Calu3 (cell line): ENCODE measurements at places on chromosomes 13 and 19.

- no peak for DNase-seq
Observed at GRCh38 chr13:74767050-74767449, 632.8 kb upstream of the KLF12 start.

GRCh38 chr13:28204690-28205443, 66.5 kb downstream of the PAN3 start:
- no peak for DNase-seq

DNA sequence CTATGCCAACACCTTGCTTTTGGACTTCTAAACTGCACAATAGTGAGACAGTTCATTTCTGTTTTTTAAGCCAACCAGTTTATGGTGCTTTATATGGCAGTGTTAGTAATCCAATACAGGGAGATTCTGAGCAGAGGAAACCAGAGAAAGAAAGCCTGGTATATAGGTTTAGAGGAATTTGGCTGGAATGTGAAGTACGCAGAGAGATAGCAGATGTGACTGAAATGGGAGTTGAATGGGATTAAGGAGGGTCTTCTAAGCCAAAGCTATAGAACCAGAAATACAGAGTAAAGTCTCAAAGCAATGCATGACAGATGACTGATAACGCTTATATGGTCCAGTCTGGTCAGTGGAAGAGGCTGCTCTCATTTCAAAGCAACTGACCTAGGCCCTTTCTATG, 453.7 kb downstream of the GPC6 start:
- DNase-seq: no peak

- peak; percentile 53 for DNase-seq
Observed at GRCh38 chr19:5851302-5851701, at the start of gene FUT3. Gene FUT3, minus strand, starts transcription at chr19:5851449.

GRCh38 chr13:36366031-36366430, 19.8 kb upstream of the SPART start:
- DNase-seq: no peak

DNA sequence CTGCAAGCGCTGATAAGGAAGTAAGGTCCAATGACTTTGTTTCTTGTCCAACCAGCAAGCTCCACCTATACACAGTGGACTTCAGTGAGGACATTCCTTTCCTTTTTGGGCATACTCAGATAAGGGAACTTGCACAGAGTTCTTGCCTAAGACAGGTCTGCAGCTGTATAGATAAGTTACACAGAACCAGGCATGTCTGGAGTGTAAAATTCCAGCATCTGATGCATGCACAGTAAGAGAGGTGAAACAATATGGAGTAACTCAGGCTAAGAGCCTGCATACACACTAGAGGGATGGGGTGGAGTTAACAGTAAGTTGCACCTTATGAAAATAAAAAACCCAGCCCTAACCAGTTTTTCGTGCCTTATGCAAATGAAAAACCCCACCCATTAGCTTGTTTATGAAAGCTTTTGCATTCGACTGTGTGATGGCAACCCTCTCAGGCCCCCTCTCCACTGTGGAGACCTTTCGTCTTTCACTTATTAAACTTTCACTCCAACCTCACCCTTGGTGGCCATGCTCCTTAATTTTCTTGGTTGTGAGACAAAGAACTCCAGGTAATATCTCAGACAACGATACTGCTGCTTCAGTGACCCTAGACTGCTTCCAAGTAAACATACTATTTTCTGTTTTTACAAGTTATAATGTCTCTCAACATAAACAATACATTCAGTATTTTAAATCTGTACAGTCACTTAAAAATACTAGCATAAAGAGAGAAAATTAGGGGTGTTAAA, 2859.0 kb upstream of the PCDH20 start:
- DNase-seq: no peak

GRCh38 chr19:49918089-49918488, 10.9 kb upstream of the ATF5 start:
- no peak for DNase-seq

DNA sequence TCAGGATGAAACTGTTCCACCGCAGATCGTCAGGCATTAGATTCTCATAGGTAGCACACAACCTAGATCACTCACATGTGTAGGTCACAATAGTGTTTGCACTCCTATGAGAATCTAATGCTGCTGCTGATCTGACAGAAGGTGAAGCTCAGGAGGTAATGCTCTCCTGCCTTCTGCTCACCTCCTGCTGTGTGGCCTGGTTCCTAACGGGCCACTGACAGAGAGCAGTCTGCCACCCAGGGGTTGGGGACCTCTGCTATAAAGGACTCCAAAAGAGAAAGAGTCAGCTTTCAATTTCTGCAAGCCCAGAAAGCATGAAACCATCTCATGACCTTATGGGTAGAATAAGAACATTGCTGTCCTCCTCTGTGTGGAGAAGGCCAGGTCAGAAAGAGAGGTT, 43.5 kb upstream of the PCCA start:
- no peak for DNase-seq

DNA sequence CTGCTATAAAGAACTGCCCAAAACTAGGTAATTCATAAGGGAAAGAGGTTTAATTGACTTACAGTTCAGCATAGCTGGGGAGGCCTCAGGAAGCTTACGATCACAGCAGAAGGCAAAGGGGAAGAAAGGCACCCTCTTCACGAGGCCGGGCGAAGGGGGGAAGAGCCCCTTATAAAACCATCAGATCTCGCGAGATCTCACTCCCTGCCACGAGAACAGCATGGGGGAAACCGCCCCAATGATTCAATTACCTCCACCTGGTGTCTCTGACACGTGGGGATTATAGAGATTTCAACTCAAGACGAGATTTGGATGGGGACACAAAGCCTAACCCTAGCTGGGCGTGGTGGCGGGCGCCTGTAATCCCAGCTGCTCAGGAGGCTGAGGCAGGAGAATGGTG, 42.8 kb downstream of the SLC6A16 start:
- no peak for DNase-seq

GRCh38 chr13:40629678-40630384, 36.6 kb downstream of the FOXO1 start:
- DNase-seq: no peak

DNA sequence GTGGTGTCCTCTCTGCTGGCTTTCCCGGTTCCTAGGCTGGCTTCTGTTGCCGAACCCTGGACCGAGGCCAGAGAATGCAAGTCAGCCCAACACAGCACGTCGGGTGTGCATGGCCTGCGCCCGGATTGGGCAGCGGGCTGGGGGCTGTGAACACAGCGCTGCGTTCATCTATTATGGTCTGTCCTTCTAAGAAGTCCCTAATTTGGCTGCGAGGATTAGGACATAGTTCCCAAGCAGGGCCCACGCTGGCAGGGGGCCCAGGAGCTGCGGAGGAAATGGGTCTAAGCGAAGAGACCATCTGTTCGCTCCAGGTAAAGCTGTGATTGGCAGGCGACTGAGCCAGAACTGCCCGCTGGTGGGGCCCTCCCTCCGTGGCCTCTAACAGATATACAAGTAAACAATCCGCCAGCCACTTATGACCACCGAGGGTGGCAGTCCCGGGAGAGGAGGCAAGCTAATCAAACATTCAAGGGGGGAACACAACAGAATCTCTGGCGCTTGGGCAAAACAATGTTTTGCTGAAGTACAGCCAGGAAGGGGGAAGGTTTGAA, 6.0 kb downstream of the SYCE2 start:
- no peak for DNase-seq

DNA sequence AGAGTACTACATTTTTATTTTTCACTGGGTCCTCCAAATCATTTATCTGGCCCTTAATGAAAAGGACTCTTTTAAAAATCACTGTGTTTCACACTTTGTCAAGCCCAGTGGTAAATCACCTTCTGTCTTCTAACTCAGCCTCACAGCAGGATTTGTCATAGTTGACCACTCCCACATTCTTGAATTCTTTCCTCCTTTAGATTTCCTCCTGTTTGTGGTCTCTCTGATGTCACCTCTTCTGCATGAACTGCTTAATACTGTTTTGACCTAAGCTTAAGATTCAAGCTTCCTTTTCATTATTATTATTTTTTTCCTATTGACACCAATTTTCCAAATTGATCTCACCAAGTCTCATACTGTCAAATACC, 899.8 kb upstream of the MIR17HG start:
- DNase-seq: no peak

- no peak for DNase-seq
Observed at GRCh38 chr13:109332506-109333499, 453.6 kb downstream of the IRS2 start.

DNA sequence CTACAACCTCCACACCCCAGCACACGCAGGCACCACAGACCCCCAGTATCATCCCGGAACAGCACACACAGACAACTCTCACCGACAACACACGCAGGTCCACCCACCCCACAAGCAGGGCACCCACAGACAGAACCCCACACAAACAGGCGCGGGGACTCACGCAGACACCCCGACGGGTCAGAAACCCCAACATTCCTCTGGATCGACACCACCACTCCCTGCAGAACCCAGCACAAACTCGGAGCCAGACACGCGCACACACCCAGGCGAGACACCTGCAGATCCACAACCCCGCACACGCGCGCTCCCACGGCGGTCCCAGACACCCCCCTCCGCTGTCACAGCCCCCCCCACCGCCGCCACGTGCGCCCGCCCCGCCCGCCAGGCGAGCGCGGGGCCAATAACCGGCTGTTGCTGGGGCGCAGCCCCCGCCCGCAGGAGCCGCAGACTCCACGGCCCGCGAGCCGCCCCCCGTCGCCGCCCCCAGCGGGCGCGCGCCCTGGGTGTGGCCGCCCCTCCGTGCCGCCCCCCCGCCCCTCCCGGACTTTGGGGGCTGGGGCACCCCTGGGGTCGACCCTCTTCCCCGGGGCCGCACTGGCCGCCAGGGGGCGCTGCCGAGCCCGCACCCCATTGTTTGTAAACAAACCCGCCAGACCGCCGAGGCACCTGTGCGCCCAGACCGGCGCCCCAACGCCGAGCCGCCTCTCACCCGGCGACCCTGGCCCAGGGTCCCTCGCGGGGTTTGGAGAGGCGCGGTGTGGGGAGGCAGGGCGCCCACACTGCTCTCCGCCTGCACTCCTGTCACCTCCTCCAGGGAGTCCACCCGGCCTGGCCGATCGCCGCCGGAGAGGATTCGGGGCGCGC, 712 bp downstream of the BBC3 start:
- DNase-seq: peak; percentile 86

DNA sequence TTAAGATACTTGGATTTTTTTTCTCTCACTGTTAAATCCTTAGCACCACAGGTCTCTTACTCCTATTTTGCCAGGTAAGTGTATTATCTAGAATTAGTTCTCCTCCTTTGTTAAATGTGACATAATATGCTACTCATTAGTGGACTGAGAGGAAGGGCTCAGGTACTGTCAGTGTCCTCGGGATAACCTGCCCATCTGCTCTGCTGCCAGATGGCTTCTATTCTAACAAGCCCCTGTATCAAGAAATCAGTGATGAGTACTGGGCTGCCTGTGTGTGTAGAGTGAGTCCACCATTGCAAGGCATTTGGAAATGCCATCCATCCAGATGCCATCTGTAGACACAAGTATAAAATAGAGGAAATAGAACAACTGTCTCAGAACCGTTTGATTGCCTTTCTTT, 209.6 kb downstream of the ATP8A2 start:
- no peak for DNase-seq

DNA sequence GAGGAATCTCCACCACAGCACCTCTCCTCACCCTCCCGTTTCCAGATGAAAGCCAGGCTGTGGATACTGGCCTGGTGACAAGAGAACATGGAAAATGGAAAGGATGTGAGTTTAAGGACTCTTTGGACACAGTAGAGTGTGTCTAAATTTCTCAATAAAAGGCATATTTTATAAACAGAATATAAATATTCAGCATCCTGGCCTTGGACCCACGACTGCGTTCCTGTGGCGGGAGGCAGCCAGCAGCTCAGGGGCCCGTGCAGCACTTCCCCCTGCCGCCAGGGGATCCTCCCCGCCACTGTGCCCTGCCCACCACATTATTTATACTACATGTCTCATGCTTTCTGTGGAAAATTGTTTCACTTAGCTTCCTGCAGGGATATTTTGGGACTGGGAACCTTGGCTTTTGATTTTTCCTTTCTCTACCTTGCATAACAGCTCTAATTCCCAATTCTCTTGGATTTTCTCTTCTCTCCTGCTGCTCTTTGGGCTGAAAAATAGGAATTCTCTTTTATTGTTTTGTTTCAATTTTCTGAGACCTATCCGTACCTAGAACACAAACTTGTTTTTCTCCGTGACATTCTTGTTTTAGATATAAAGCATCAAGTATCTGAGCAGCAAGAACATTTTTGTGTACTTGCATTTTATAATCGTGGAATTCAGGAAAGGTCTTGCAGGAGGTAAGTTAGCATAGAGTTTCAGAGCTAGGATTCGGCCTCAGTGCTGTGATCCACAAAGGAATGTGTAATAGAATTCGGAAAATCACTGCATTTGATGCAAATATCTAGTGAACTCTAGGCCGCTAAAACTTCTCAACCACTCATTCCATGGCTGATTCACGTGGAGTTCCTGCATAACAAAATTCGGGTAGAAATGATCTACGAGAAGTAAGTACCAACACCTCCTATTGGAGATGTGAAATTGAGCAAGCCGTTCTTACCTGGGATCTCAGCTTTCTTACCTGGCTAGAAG, 107.7 kb upstream of the SPATA13 start:
- DNase-seq: no peak

- DNase-seq: peak; percentile 98
Observed at GRCh38 chr19:39845933-39846677, at the start of gene FBL. Gene FBL, minus strand, starts transcription at chr19:39846379. Its CDS starts 79 bp downstream, at chr19:39846300.

DNA sequence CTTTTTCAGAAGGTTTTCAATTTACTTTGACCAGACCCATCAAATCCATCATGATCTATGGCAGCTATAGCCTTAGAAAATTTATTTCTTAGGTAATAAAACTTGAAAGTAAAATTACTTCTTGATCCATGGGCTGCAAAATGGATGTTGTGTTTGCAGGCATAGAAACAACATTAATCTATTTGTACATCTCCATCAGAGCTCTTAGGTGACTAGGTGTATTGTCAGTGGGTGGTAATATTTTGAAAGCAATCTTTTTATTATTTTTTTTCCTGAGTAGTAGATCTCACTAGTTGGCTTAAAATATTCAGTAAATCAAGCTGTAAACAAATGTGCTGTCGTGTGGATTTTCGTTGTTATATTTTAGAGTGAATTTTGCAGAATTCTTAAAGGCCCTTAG, 710.0 kb downstream of the SLITRK6 start:
- DNase-seq: no peak

GRCh38 chr19:58483776-58484175, 7.6 kb downstream of the ZNF446 start:
- no peak for DNase-seq

GRCh38 chr13:41547251-41548000, 90.1 kb downstream of the RGCC start:
- DNase-seq: no peak

GRCh38 chr13:113087923-113088690, 17.5 kb upstream of the F7 start:
- DNase-seq: no peak
